Coronary artery (tissue), 2 donors: ENCODE measurements at places on chromosomes 5 and 9.
A peak's percentile ranks its signal among the peaks of the same experiment; 100 is the strongest.

GRCh38 chr5:33445798-33446197 lies 5.0 kb downstream of the TARS1 start:
- no peak for DNase-seq

DNA sequence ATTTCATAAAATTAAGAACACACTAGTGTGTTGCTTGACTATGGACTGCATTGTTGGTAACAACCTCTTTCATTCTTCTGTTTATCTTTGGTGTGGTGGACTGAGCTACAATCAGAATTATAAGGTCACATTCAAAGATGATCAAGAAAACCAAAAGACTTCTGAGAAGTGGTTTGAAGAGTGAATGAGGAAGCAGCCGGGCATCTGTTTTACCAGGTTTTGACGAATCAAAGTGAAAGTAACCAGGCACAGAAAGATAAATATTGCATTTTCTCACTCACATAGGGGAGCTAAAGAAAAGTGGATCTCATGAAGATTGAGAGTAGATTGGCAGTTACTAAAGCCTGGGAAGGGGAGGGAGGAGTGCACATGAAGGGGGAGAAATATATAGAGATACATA lies 589.1 kb downstream of the ZNF608 start:
- DNase-seq = no peak

DNA sequence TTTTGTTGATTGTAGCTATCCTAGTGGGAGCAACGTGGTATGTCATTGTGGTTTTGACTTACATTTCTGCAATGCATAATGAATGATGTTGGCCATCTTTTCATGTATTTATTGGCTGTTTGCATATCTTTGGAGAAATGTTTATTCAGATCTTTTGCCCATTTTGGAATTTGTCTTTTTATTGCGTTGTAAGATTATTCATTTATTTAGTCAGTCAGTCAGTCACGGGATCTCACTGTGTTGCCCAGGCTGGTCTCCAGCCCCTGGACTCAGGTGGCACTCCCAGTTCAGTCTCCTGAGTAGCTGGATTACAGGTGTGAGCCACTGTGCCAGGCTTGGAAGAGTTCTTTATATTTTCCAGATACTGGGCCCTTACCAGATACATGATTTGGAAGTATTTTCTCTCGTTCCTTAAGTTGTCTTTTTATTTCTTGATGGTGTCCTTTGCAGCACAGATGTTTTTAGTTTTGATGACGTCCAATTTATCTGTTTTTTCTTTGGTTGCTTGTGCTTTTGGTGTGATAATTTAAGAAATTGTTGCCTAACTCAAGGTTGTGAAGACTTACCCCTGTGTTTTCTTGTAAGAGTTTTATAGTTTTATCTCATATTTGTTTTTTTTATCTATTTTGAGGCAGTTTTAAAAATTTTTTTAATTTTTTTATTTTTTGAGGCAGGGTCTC lies 67.1 kb downstream of the EHMT1 start:
- DNase-seq = no peak

- no peak for DNase-seq
These were observed 99.0 kb downstream of the RALGPS1 start for GRCh38 chr9:127013597-127013996.

GRCh38 chr5:113112435-113112834 lies 135.8 kb downstream of the DCP2 start:
- DNase-seq = no peak

GRCh38 chr5:173331287-173331686 lies 3.1 kb upstream of the STC2 start:
- no peak for DNase-seq

DNA sequence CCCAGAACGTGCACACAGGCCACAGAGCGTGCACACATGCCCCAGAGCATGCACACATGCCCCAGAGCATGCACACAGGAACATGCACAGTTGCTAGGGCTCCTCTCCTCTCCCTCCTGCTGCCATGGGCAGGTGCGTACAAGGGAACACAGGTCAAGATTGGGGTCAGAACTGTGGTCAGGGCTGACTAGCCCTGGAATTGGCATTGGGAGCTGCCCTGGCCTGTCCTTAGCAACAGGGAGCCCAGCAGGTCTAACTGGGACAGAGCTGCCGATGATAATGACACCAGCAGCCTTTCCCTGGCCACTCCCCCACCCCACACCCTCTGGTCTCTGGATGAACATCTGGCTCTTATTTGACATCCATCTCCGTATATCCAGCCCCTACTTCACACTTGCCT lies 8.0 kb downstream of the PCDH1 start:
- peak; percentile 36 for DNase-seq

- DNase-seq = no peak
These were observed 84.2 kb upstream of the IER5L start for GRCh38 chr9:129262261-129262660.

- DNase-seq = no peak
These were observed 1.6 kb upstream of the ZNF608 start for GRCh38 chr5:124747791-124748686.

DNA sequence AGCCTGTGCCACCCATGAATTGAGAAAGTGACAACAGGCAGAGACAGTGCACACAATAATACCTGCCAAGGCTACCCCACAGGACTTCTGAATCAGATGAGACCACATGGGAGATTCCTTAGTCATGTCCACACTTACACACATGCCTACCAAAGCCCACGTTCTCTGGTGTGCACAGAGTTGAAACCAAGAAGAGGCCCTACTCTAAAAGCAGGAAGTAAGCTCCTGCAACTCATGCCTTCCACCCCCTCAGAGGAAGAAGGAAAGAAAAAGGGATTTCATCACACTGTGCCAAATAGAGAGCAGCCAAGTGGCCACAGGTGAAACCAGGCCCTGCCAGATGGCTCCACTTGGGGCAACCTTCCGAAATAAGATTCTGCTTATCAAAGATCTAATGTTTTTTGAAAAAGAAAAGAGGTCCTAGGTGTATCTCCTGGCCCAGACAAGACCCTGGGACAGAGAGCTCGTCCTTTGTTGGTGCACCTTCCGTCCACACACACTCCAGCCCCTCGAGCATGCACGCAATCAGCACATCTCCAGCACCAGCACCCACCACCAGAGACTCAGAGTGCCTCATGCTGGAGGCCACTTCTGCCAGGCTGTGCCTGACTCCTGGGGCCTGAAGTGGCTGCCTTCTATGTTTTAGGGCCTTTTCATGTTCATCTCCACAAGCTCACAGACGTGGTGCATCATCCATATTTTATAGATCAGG lies 114.6 kb upstream of the SPOCK1 start:
- DNase-seq = no peak

DNA sequence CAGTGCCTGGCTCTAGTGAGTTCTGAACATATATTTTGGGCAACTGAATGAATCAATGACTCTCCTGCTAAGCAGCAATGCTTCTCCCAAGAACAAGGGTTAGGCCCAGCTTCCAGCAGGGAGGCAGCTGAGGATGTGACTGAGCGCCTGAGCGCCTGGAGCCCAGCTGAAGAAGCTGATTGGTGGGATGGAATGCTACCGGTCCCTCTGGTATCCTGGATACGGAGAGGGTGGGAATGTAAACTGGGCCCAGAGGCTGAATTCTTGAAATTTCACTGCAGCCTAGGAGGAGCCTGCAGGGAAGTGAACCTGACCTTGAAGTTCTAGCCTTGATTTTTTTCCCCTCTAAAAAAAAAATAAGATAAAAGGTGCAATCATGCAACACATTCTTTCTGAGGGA lies 43.2 kb downstream of the WWC1 start:
- no peak for DNase-seq

DNA sequence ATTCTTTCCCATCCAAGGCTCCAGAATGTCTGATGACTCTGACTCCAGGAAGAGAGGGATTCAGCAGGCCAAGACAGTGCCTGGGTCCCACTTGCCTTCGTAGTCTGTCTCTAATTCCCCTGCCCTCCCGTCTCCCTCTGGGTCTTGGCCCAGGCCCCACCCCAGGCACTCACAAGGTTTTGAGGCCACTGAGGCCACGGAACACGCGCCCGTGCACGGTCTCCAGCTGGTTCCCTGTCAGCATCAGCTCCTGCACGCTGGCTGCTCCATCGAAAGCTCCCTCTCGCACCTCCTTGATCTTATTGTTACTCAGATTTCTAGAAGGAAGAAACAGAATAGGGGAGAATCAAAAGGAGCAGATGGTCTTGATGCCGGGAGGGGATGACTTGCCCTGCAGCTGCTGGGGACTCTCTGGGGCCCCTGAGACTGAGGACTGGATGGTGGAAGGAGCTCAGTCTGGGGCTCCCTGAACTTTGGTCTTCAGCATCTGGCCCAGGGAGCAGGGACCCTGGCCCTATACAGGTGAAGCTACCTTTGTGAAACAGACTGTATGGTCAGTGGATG lies 174.6 kb upstream of the PANK3 start:
- DNase-seq = peak; percentile 35

- no peak for DNase-seq
These were observed 202.7 kb upstream of the NR3C1 start for GRCh38 chr5:143606043-143606752.

DNA sequence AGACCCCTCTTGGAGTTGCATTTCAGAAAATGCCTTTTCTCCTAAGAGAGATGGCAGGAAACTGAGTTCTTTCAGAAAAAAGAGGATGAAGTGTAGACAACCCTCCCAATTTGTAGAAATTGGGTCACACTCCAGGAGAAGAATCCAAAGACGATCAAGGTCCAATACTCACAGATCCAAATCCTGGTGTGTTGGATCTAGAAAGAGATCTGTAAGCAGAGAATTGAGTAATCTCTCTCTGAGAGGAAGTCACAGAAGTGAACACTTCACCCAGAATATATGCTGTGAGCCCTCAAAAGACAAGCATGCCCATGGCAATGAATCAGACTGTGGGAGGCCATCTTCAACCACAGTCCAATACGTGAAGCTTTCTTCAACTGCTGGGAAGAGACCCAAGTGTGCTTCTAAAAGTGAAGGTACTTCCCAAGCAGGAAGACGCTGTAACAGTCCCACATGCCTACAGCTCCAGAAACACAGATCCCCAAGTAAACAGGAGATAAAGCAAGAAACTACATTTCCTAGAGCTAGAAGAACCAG lies 182.7 kb downstream of the SMC2 start:
- DNase-seq = no peak

GRCh38 chr5:127024821-127025220 lies 5.5 kb downstream of the MARCHF3 start:
- DNase-seq = no peak

- DNase-seq = no peak
These were observed 54.9 kb upstream of the ZSWIM6 start for GRCh38 chr5:61277190-61277589.

DNA sequence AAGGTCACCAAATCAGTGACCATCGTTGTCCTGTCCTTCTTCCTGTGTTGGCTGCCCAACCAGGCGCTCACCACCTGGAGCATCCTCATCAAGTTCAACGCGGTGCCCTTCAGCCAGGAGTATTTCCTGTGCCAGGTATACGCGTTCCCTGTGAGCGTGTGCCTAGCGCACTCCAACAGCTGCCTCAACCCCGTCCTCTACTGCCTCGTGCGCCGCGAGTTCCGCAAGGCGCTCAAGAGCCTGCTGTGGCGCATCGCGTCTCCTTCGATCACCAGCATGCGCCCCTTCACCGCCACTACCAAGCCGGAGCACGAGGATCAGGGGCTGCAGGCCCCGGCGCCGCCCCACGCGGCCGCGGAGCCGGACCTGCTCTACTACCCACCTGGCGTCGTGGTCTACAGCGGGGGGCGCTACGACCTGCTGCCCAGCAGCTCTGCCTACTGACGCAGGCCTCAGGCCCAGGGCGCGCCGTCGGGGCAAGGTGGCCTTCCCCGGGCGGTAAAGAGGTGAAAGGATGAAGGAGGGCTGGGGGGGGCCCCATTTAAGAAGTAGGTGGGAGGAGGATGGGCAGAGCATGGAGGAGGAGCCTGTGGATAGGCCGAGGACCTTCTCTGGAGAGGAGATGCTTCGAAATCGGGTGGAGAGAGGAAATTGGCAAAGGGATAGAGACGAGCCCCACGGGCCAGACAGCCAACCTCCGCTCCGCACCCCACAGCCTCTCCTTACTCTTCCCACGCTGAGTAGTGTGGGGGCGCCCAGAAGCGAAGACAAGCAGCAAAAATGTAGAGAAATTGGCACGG lies 1.7 kb downstream of the RXFP3 start:
- DNase-seq = no peak

DNA sequence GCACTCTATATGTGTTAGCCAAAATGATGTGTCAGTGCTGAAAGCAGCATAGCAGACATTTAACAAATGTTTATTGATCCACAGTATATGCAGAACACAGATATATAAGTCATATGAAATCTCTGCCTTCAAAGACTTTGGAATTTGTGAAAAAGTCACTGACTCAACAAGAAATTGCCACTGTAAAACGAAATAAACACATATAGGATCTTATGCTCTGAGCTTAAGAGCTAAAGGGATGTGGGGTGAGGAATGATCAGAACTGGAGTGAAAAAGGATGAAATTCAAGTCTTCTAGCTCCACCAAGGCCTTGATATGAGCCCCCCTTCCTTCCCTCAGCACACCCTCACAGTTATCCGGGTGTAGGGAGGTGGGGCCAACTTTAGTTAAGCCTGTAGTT lies 49.9 kb downstream of the PLAC8L1 start:
- no peak for DNase-seq

DNA sequence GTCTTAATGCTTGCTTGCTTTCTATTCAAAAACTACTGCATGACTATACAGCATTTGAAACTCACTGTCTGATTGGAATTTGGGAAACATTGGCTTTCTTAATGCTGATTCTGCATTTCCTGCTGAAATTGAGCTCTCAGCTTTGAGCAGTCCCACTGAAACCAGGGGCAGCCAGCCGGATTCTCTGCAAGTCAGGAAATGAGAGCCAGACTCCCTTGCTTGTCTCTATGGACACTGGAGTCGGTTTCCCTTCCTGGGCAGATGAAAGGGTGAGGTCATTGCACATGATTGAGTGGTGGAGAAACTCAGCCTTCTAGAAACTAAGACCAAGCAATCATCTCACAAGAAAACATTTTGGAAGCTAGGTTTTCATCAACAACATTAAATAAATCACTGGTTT lies 119.7 kb upstream of the SPATA31C2 start:
- DNase-seq = no peak

- no peak for DNase-seq
These were observed 41.6 kb upstream of the RICTOR start for GRCh38 chr5:39115644-39116343.

GRCh38 chr5:113150821-113151220 lies 174.2 kb downstream of the DCP2 start:
- no peak for DNase-seq

- DNase-seq = no peak
These were observed 101.5 kb downstream of the COL23A1 start for GRCh38 chr5:178488696-178489095.

GRCh38 chr5:173155912-173156311 lies 11.6 kb downstream of the BNIP1 start:
- peak; percentile 38 for DNase-seq

- DNase-seq = no peak
These were observed 30.1 kb upstream of the MUSK start for GRCh38 chr9:110638381-110638954.

DNA sequence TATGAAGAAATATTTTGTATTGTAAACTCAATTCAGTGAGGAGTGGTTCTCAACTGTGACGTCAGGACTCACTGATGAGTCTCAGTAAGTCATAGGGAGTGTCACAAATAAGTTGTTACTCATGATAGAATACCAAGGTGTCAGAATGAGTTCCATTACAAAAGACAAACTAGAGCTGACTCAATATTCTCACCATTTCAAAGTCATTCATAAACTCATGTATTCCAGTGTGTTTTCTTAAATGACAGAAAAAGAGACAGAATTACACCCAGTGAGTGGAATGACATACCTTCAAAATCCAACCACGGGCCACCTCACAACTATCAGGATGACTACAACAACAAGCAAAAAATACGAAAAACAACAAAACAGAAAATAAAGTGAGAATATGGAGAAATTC lies 321.5 kb downstream of the ENC1 start:
- DNase-seq = no peak
